Thymus (tissue), 14 donors: ENCODE measurements at places on chromosomes 4 and X. TPM values are rescaled to one million over a fixed set of nuclear protein-coding genes. Genes with fewer than 3 reads are reported as not detected.

GRCh38 chr4:152000518-152000917 is 239.7 kb upstream of the GATB start:
- no peak for DNase-seq

GRCh38 chr4:59180969-59181368 is 2019.2 kb upstream of the ADGRL3 start:
- no peak for DNase-seq

DNA sequence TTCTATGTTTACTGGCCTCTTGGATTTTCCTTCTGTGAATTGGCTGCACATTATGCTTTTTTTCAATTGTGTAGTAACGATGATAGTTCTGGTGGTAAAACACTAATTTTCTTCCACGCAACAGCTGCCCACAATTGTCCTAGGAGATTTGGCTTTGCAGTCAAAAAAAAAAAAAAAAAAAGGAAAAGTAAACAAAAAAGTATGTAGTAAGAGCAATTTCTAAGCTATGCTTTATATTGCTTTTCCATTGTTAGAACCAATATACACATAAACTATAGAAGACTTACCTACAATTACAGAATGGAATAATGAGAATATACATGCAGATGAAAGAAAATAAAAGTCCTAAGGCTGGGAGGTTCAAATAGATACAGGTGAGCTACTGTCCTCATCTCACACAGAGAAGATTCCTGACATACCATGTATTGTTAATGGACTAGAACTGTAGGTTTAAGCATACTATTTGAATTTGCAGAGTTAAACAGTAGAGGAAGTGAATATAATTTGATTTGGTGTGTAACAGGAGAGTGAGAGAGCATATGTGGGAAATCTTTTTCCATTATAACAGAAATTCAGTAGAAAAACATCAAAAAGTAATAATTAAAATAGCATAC is 976.2 kb downstream of the RAB28 start:
- no peak for DNase-seq

The DACH2 gene
- 0.09 TPM for polyA plus RNA-seq

DNA sequence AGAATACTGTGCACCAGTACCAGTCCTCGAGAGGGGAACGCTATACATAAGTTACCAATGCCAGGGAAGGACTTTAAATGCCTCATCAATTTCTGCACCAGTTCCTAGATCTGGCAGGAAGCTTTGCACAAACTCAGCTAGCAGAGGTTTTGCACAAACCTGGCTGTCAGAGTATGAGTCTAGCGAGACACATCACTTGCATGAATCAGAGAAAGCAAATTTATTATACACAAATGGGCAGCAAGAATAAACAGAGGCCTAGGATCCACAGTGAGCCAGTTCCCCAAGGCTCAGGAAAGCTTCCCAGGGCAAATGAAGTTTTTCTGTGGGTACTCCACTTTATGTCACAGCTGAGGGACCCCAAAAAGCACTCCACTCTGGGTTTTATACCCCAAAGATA is 523.5 kb downstream of the CFAP47 start:
- DNase-seq, result no peak
